Inflammatory macrophage treated with lipopolysaccharide for 1 hour (primary cell): ENCODE measurements at places on chromosomes 1 and 21.

DNA sequence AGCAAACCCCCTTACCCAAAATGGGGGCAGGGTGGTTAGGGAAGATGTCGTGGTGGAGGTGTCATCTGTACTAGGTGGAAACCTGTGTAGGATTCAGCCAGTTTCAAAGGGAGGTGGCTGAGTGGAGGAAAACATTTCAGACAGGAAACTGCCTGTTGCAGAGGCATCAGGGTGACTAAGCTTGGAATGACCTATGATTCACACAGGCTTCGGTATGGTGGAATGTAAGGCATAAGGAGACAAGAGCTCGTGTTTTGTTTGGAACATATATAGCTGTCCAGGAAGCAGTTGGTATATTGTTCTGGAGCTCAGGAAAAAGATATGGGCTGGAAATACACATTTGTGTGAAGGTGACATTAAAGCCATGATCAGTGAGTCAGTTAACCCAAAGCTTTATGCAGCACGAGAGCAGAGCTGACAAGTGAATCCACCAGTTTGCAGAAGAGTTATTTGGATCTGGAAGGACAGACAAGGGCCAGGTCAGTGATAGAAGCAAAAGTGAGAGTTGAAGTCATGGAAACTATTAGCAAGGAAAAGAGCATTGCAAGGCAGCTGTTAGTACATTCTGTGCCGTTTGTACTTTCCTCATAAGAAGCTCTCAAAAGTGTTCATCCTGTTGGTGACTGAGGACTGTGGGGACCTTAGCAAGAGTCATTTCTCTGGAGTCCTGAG, 12.2 kb downstream of the UTP25 start:
- peak; percentile 25 for DNase-seq

- no peak for DNase-seq
Measured at GRCh38 chr1:89710498-89711139, 77.7 kb downstream of the LRRC8C start.

DNA sequence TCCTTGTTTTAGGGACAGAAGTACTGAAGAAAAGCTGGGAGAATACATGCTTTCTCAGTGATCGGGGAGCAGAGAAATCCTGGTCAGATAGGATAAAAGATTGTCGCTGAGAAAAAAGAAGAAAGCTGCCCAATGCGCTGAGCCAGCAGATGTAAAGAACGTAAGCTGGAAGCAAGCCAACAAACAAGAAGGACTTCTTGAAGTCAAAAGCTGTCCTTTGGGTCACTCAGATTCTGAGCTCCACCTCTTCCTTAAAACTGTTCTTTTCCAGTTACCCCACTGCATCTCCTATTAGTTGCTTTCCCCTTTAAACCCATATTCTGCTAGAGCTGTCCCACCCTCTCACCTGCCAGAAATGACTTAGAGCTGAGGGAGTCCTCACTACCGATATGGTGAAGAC, 64.8 kb downstream of the GPR137B start:
- DNase-seq = no peak

DNA sequence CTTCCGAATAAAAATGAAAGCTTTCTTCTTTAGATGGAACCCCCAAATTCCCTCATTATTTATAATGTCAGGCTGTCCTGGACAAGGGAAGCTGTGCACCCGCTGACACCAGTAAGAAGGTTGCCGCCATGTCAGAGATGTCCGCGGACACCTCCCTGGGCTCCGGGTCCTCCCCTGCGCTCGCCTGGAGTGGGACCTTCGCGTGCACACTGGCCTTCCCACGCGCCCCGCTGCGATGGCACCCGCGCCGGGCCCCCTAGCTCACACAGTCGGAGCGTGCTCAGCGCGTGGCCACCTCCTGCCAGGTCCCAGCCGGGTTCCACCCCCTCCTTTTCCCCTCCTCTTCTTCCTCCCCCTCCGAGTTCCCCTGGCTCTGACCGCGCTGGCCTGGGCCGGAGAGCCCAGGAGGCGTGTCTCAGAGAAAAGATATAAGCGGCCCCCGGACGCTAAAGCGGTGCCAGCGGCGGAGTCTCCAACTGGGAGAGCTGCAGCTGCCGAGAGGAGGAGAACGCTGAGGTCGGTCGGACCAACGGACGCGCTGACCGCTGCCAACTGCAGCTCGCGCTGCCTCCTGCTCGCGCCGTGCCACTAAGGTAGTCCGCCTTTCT, at the start of gene G0S2:
G0S2 (plus strand) TSS at position 456 of the 608 bp plus-strand sequence. CDS start 273 bp downstream, outside the sequence.
- peak; percentile 53 for DNase-seq
